Fibroblast of skin of scalp (primary cell): ENCODE measurements at places on chromosomes 1 and 21.

GRCh38 chr1:86787621-86788020 lies 83.2 kb downstream of the SH3GLB1 start:
- no peak for DNase-seq

DNA sequence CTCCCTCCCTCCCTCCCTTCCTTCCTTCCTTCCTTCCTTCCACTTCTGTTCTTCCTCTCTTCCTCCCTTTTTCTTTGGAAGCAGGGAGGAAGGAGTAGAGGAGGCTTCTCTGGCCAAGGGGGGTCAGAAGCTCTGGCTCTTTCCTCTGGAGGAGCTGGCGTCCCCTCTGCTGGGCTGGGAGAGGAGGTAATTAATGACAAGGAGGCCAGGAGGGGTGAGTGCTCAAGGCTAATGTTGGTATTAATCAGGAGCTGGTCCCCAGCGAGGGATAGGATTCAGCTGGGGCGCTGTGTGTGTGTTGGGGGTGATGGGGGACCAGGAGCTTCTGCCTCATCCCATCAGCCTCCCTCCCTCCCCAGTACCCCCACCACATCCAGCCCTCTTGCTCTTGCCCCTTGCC lies 6.2 kb upstream of the PEAR1 start:
- DNase-seq, result no peak

DNA sequence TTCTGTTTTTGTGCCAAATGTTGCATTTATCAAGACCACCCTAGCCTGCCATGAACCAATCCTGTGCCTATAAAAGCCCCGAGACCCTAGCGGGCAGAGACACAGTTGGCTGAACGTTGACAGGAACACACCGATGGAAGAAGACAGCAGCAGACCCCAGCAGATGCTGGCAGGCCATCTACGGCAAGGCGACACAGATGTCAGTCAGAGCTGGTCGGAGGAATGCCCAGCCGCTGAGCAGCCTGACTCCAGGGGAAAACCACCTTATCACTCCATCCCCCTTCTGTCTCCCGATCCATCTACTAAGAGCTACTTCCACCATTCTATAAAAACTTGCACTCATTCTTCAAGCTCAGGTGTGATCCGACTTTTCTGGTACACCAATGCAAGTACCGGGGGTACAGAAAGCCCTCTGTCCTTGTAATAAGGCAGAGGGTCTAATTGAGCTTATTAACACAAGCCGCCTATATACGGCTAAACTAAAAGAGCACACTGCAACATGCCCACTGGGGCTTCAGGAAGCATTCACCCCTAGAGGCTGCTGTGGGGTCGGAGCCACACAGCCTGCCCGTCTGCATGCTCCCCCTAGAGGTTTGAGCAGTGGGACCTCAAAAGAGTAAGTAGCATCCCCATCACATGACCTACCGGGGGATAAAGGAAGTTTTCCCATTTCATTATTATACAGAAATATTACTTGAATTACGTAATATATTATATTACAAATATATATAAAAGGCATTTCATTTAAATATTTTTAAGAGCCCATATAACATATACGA lies 1156.3 kb upstream of the B3GALT2 start:
- DNase-seq, result no peak

- DNase-seq, result peak; percentile 94
Measured at GRCh38 chr1:178629252-178630154, 95.5 kb upstream of the RALGPS2 start.

DNA sequence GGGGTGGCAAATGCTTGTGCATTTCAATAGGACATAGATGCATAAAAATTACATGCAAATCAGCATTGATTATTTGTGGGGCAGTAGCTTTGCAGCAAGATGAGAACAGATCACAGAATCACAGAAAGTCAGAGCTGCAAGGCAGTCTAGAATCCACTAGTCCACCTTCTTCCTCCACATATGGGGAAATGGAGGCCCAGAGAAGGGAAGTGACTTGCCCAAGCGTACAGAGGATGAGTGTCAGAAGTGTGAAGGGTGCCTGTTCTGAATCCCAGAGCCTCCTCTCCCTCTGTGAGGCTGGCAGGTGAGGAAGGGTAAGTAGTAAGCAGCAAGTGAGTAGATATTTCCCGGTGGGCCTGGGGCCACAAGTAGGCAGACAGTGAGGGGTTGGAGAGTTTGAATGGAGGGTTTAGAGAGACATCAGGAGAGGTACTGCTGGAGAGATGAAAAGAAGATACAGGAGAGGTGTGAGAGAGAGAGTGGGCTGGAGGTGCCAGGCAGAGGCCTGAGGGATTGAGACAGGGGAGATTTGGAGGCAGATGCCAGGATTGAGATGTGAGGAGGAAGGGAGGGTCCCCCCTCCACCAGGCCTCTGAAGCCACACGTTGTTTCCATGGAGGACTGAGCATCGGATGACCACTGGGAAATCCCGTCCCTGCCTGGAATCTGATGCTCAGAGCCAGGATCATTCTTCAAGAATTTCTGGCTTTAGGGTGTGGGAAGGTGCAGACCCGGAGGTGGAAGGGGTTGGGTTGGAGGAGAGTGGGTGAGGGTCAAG lies 4.8 kb upstream of the MYOG start:
- DNase-seq, result no peak

GRCh38 chr1:204190212-204191211 lies 5.8 kb downstream of the KISS1 start:
- peak; percentile 53 for DNase-seq

DNA sequence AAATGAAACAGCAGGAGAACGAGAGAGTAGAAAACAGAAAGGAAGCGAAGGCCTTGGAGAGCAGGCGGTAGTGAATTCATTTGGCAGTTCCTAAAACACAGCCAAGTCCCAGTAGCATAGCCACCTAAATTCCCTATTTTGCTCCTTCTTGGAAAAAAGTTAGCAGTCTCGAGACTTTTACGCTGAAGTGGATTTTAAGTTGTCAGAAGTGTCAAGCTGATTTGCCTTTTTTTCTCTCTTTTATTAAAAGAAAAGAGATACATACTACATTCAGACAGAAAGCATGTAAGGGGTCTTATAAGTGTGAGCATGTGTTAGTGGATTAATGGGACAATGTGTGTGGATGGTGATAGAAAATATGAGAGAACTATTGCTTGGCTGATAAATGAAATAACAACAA lies 19.2 kb downstream of the NFIA start:
- no peak for DNase-seq

DNA sequence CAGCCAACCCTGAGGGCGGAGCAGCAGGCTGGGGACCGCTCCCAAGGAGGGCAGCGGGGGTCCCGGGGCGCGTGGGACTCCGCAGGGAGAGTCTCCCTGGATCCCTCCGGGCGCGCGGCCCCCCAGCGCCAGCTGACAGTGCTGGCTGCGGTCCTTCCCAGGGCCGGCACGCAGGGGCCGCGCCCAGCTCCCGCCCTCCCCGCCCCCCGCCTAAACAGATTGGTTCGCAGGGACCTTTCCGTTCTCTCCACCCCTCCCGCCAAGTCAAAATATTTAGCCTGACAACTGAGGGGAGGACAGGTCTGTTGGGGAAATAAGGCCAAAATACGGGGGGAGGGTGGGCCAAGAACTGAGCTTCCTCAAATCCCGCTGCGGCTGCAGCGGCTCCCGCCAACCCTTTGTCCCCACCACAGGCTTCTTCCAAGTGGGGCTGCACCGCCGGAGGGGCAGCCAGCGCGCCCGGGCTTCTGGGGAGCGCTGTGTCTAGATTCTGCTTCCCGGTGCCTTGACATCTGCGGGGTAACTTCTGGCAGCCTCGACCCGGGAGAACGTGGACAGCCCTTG lies at the start of gene INSRR:
INSRR (minus strand) TSS at position 159 of the 564 bp plus-strand sequence. CDS start 496 bp downstream, outside the sequence.
- DNase-seq, result no peak

- peak; percentile 1 for DNase-seq
Measured at GRCh38 chr1:169576935-169577331, 9.3 kb downstream of the F5 start.

DNA sequence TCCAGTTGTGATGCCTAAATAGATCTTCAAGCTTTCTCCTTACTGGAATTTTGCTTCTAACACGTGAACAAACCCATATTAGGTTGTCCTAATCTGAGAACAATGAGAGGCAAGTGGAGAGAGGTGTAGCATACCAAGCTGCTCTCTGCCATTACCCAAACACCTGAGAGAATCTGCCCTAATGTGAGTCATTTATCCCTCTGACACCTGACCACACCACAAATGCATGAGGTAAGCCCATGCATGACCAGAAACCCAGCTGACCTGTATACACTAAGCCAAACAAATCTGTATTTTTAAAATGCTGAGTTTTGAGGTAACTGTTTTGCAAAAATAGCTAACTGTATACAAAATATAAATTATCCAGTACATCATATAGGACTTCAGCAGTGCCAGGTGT lies 1458.1 kb upstream of the B3GALT2 start:
- DNase-seq, result no peak

DNA sequence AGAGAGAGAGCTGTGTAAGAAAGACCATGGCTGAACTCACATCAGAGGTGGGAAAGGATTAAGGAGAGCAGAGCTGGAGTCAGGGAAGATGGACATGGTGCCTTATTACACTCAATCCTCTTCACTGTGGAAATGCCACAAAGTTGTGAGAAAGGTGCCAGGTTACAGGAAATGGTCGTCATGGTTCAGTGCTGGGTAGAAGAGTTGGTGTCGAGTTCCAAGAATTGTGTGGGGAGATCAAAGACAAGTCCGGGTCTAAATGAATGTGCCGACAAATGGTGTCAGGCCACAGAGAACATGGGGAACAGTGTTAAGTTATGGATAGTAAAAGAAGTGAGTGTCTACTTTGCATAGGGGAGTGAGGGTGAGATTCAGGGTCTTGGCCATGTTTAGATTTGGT lies 40.9 kb downstream of the LAMC2 start:
- DNase-seq, result no peak

GRCh38 chr1:180235502-180236239 lies 5.6 kb downstream of the LHX4 start:
- no peak for DNase-seq

DNA sequence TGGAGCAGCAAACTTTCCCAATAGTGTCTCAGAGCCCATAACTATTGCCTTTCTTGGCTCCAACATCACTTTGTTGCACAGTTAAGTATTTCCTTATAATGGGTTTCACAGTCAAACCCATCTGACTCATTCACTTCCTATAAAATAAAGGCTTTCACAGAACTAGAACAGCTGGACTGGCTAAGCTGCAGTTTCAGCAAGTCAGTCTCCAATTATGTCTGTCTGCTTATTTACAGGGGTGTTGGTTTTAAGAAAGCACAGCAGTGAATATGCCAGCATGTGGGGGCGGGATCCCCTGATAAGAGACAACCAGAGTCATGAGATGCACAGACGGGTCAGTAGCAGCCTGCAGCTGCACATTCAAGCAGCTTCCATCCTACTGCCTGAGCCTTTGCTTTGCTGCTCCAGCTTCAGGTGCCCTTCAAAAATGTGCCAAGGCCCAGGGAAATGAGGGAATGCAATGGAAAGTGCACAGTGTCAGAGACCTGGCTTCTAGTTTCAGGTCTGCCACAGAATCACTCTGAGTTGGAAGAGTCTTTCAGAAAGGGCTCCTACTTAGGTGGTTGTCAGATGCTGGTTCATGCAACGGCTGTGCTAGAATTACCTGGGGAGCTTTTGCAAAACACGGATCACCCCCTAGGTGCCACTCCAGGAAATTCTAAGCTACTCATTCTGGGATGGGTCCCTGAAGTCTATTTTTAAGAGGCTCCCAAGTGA lies 24.8 kb downstream of the RNF19B start:
- peak; percentile 53 for DNase-seq

DNA sequence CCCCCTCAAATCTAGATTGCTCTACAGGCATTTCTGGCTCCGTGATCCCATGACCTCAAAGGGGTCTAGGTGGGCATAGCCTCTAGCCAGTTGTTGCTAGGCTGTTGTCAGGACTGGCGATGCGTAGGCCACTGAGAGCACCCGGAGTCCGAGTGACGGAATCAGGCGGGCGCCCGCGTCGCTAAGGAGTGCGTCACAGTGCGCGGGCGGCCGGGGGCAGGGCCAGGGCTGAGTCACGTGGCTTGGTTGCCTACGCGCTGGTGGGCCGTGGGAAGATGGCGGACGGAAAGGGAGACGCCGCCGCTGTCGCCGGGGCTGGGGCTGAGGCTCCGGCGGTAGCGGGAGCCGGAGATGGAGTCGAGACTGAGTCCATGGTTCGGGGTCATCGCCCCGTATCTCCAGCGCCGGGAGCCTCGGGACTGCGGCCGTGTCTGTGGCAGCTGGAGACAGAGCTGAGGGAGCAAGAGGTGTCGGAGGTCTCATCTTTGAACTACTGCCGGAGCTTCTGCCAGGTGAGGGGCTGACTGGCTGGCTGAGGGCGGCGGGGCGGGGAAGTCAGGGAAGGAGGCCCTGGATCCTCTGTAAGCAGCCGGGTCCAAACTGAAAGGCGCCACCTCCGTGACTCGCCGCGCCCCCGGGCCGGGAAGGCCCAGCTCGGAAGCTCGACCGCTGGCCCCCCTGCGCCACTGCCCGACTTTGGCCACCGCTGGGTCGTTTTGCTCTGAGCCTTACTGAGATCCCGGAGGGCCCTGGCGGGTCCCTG lies at the start of gene RLF:
RLF (plus strand) TSS at position 263 of the 763 bp plus-strand sequence; CDS start at position 276, 13 bp downstream.
- peak; percentile 96 for DNase-seq

GRCh38 chr1:61387829-61388228 lies 305.5 kb downstream of the NFIA start:
- no peak for DNase-seq

- DNase-seq, result no peak
Measured at GRCh38 chr1:43274804-43275180, 5.0 kb downstream of the TMEM125 start.

DNA sequence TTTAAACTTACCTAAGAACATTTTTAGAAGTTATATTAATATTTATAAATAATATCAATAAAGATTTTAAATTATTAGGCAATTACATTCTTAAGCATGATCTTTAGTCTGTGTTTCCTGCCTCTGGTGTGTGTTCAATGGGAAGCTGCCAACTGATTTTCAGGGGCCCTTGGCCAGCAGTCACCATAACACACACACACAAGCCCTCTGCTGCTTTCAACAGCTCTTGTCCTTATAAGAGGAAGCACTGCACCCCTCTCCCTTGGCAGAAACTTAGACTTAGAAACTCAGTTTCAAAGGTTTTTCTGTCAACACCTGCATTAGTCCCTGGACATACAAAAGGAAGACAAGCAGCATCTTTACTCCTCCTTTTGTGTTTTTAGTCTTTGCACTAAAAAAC lies 81.4 kb downstream of the VAV3 start:
- DNase-seq, result no peak

- DNase-seq, result no peak
Measured at GRCh38 chr21:29233256-29233546, 65.5 kb upstream of the BACH1 start.

DNA sequence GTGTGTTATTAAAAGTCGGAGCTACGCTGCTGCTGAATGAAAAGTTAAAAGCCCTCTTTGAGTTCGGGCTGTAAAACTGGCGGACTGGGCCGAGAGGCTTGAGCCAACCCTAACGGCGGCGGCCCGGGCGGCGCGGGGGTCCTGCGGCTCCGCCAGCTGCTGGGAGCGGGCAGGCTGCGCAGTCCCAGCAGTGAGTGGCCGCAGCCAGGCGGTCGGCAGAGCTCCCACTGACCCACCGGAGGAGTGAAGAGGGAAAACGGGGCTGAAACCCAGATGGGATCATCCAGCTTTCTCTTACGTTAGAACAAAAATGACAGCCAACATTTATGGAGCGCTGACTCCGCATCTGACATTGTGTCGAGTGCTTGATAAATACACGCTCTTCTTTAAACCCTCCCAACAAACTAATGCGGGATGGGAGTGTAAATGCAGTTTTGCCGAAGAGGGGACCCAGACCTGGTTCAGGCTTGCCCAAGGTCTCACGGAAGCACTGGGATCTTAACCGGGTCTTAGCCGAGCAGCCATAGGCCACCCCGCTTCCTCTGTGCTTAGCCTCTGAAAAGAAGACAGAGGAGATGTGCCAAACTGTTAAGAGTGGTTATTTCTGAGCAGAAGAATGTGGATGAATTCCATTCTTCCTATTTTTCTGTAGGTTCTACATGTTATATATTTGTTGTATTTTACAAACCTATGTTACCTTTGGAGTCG lies 3.5 kb downstream of the GRHL3 start:
- no peak for DNase-seq
